ENCODE measurements at places on chromosomes 13 and 19.

GRCh38 chr13:72662548-72662947 lies 64.9 kb downstream of the MZT1 start:
- no peak for DNase-seq

- no peak for DNase-seq
Measured at GRCh38 chr13:30721936-30722335, 13.4 kb upstream of the ALOX5AP start.

DNA sequence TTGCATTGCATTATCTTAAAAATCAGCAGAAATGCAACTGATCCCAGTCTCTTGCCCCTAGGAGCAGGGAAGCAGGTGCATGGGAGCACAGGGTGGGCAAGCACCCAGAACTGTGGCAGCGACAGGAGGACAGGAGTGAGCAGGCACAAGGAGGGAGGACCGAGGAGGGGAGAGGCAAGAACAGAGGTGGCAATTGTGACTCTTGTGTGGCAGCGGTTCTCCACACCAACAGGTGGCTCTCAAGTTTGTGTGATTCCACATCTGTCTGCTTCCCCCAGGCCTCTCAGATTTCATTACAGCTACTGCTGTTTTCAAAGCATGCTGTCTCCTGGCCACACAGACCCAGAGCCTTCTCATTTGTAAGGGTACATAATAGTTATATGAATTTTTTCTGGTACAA lies 108.5 kb downstream of the STK24 start:
- no peak for DNase-seq

DNA sequence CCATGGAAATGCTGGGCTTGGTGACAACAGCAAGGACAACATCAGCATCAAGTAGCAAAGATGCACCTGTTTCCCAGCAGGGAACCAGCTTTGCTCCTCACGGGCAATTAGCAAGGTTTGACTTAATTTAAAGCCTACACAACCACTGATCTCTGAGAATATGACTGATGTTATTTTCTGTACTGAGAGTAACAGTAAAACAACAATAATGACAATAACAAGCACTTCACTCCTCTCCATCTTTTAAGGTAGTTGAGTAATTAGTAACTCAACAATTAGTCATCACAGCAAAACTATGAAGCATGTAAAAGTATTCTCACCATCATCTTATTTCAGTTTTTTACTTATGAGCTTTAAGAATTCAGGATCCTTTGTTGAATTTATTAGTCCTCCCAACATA lies 37.3 kb downstream of the ENOX1 start:
- no peak for DNase-seq

GRCh38 chr13:50070186-50070585 lies 54.9 kb downstream of the KCNRG start:
- no peak for DNase-seq

DNA sequence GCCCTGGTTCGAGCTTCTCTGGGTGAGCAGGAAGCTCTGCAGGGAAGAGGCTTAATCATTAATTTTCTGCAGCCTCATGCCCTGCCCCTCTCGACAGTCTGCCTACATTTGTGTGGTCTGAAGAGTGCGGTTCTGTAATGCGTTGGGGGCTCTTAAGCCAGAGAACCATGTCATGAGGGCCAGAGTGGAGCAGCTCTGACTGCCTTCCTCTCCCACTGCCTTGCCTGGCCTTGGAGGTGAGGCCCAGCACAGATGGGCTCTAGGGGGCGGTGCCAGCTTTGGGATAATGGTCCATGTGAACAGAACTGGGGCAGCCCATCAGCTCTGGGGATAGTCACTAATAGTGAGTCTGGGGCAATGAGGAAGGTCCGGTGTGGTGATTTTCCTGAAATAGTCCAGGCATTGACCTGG lies 5.7 kb downstream of the FGF9 start:
- no peak for DNase-seq

DNA sequence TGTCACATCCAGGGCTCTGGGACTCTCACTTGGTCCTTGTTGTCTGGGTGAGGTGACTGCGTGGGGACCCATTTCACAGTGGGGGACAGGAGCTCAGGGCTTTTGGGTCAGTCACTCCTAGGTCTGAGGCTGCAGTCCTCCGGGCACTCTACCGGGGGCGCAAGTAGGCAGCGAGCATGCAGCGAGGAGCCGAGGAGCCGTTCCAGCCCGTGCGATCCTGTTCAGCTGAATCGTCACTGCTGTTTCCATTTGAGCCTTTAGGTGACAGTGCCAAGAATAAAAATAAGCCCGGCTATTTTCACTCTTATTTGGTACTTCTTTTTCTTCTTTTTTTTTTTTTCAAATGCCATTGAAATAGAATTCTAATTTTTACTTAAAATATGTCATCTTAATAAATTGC lies 126.5 kb downstream of the ZNF536 start:
- DNase-seq = no peak

DNA sequence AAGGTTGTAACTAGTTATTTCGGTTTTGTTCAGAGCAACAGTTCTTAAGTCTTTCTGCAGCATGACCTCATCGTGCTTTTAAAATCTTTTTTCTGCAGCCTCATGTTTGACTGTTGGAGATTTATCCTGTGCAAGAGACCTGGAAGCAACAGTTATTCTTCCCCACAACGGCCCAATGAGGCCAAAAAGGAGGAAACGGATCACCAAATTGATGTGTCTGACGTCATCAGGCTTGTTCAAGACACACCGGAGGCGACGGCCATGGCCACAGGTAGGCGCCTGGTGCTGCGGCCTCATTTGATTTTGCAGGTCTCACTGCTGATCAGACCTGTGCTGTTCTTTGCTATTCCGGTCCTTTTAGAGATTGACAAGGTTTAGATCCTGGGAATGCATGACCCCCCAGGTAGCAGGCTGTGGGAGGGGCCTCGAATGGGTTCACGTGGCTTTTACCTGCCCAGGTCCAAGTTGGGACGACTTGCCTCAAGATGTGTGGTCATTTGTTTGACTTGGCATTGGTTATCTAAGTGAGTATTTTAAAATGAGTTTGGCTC lies 66.8 kb upstream of the MCF2L start:
- no peak for DNase-seq

DNA sequence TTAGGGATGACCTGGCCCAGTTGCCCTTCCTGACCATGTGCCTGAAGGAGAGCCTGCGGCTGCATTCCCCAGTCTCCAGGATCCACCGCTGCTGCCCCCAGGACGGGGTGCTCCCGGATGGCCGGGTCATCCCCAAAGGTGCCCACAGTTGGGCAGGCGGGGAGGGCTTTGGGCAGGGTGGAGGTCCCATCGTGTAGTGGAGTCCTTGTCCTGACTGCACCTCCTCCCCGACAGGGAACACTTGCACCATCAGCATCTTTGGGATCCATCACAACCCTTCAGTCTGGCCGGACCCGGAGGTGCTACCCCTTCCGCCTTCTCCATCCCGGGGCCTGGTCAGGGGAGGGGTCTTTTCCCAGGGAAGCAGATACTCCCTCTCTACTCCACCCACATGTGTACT lies 31.7 kb upstream of the CYP4F8 start:
- DNase-seq = no peak

DNA sequence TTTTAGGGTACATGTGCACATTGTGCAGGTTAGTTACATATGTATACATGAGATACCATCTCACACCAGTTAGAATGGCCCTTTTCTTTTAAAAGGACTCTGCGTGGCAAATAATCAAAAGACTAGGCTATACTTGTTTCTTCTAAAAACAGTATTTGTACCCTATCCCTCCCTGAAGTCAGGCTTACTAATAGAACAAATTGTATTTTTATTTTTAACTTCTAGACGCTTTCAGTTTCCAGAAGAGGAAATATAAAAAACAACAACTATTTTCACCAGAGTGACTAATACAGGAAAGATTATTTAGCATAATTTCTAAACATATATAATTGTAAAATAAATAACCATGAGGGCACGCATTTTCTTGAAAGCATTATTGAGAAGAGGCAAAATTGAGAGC lies 83.6 kb downstream of the ITGBL1 start:
- DNase-seq = no peak

- DNase-seq = no peak
Measured at GRCh38 chr19:30895946-30896345, 453.3 kb downstream of the TSHZ3 start.

GRCh38 chr13:92640936-92641335 lies 585.7 kb upstream of the GPC6 start:
- no peak for DNase-seq

DNA sequence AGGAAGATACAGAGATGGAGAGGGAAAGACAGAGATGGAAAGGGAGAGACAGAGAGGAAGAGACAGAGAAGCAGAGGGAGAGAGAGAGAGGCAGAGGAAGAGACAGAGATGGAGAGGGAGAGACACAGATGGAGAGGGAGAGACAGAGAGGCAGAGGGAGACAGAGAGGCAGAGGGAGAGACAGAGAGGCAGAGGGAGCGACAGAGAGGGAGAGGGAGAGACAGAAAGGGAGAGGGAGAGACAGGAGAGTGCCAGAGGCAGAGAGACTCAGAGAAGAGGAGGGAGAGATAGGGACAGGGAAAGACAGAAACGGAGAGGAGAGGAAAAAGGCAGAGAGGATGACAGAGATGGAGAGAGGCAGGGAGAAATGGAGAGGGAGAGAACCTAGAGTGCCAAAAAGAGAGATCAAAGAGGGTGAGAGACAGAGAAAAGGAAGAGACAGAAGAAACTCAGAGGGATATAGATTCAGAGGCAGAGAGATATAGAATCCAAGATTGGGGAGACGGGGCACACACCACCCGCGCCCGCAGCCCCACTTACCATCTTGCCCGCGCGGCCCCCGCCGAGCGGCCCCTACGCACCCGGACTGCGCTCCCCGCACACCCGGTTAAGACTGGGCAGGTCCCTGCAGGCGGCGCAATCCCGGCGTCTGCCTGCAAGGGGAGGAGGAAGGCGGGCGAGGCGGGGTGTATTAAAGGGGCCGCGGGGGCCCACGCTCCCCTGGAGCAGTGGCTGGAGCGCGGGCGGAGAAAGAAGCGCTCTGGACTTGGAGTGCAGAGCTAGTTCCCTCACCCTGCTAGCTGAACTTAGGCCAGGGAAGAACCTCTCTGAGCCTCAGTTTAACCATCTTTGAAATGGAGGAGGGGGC lies 10.7 kb downstream of the TM6SF2 start:
- no peak for DNase-seq

DNA sequence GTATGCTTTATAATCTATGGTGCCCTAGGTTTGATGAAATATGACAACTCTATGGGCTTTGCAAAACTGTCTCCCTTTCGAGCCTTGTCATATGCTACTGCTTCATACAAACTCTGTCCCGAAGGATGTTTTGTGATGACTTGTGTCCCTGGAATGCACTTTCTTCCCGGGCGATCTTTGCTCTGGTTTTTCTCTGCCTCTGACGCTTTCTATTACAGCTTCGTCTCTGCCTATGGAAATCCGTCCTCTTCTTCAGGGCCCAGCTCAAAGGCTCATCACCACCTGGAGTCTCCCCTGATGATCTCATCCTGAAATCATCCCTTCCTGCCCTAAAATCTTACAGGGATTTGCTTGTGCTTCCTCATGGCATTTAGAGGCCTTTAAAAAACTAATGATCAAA lies 191.5 kb upstream of the KL start:
- peak; percentile 35 for DNase-seq

DNA sequence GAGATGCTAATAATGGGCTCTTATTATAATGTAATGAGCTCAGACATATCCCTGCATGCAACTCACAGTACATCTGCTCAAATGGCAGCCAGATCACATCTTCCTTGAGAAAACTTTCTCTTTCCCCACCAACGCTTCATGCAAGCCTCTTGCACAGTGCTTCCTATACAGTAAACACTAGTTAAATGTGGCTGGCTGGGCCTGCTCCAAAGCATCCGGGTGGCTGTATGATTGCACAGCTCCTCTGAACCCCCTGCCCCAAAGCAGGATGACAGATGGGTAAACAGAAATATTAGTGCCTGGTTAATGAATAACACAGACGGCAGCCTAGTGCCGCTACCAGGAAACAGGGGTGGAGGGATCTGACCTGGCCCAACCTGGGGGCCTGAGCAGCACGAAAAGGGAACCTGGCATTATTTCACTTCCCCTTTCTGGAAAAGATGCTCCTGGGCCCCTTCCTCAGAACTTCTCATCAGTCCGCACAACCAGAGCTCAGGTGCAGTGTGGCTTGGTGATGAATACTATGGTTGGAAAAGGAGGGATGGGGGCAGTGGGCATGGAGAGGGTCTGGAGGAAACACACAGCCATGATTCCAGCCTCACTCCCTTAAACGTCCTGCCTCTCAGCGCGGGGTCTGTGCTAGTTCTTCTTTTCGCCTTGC lies 10.8 kb downstream of the FFAR2 start:
- DNase-seq = no peak

GRCh38 chr13:46683676-46684260 lies 113.2 kb downstream of the ESD start:
- DNase-seq = no peak

GRCh38 chr19:57947088-57947418 lies 453 bp downstream of the ZNF256 start:
- no peak for DNase-seq

DNA sequence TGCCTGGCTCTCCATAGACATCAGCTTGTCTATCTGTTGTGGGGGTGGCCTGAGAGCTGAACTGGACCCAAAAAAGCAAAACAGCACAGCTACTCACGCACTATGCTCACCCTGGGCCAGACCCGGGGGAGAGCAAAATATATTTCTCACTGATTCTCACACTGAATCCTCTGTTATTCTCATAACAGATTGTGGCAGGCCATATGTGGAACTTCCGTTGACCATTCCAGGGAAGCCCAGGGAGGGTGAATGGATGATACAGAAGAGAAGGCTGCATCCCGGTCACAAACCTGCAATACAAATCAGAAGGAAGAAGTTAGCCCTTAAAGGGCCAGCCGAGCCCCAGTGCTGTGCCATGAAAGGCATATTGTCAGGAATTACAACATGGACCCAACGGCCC lies 362.5 kb downstream of the ZNF536 start:
- DNase-seq = no peak

- no peak for DNase-seq
Measured at GRCh38 chr19:35349614-35350521, 2.2 kb downstream of the FFAR1 start.

DNA sequence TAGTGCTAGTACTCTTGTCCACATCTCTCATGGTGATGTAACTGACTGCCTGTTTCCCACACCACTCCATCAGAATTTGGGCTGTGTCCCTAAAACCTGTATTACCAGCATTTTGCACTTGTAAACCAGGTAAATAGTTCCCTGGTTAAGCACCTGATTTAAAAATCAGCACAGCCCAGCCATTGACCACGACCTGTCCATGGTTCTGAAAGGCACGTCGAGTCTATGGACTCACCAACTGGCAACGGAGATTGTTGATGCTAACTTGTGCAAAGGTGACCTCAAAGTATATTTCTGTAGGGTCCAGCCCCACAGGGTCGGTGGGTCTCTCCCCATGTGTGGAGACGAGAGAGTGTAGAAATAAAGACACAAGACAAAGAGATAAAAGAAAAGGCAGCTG lies 46.7 kb upstream of the ZNF835 start:
- no peak for DNase-seq

DNA sequence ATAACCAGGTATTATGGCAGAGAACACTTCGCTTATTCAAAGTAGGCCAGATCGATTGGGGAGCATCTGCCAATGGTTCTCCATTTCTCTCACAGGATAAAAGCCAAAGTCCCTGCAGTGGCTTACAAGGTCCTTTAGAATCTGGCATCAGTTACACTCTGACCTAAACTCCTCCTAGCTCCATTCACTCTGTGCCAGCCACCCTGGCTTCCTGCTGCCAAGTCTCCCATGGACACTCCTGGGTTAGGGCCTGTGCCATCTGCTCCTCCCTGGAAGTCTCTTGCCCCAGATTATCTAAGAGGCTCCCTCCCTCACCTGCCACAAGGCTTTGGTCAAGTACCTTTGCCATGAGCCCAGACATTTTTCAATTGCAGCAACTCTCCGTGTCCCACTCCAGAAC lies 649.2 kb downstream of the DACH1 start:
- no peak for DNase-seq
